ENCODE measurements at places on chromosomes 12 and 14.
A peak's percentile ranks its signal among the peaks of the same experiment; 100 is the strongest.

DNA sequence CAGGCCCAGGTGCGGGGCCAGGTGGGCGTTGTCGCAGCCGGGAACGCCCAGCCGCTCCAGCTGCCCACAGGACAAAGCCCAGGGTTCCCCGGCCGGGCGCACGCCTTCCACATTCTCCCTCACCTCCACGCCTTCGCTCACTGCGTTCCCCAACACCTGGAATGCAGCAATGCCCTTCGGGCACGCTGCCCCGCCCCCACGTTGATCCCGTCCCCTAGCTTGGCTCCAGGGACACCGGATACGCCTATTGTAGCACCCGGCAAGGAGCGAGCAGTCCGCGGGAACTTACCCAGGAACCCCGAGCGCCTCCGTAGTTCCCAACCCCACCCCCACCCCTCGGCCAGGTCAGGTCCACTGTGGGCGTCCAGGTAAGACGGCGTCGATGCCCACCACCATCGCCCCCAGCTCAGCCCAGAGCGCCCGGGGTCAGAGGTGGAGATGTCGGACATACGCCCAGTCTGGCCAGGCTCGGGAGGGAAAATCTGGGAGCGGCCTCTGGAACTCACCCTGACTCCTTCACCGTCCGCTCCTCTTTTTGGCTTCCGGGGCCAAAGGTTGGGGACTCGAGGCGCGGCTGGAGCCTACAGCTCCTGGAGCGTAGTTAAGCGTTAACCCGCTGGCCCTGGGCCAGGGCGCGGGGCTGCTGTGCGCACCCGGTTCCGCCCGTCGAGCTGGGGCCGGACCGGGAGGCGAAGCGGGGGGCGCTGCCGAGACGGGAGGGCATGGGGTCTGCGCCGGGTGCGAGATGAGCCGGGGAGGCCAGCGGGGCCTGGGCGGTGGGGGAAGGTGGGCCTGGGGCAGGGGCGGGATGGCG, 594 bp upstream of the CEP170B start:
- DNase-seq: peak; percentile 41

DNA sequence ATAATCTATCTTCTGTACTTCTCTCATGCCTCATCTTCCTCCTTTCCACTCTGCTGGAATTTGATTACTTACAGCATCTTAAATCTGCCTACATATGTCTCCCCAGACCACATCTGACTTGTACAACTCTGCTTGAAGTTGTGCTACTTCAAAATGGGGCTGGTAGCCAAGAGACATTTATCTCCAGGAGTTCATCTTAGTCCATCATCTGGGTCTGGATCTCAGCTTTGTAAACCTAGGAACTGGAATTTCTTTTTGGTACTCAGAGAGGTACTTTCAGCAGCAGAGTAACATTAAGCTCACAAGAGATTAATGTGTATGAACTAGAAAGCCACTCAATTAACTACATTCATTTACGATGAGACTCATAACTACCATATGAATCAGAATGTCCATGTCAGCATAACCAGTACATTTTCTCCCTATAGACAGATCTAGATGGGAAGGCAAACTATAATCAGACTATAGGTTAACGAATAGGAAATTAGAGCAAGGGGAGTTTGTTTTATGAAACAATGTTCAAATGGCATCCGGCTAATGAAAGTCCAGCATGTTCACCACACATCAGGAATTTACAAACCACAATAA, 178.8 kb downstream of the CEP128 start:
- no peak for DNase-seq

DNA sequence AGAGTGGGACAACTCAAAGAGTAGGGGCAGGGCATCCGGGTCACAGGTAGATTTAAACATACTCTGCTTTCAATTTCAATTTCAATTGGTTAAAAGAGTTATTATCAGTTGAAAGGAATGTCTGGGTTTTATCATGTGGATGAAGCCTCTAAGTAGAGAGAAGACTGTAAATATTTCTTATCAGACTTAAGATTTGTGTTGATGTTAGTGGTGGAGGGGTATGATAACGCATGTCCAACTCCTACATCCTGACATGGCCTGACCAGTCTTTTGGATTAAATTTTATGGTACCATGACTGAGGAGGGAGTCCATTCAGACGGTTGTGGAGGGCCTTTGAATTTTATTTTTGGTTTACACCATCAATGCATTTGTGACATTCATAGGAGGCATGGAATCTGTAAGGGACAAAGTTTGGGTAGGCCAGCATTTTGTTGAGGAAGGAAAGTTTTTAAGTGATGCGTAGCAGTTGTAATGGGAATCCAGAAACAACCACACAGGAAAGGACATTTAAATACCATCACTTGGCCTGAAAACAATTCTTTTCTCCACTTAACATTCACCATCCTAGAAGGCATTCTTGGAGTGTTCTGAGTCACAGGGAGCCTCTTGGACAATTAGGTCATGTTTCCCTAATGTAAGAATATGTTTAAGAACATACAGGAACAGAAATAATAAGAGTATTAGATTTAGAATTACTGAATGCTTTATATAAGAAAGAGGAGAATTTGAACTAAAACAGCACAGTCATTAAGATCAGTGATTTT, 371.9 kb downstream of the ATP23 start:
- DNase-seq: no peak

- DNase-seq: no peak
These were observed 386.9 kb downstream of the ZFP36L1 start for GRCh38 chr14:68405961-68406360.

DNA sequence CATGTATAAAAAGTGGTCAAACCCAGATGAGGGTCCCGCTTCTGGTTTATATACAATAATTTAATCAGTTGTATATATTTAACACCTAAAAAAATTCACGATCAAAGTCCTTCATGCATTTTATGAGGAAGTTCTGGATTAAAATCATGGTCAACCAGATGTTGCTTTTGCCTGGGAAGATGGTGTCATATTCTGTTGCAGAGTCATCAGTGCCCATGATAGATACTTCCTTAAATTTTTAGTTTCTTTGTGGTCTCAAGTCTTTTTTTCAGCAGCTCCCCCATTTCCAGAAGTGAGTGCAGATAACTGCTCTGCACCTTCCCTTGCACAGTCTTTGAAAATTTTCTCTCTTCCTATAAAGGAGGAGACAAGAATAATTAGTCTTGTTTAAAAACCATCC, 16.1 kb downstream of the ERP29 start:
- DNase-seq: no peak

All from activated CD8-positive, alpha-beta memory T cell treated with anti-CD3 and anti-CD28 coated beads, Interleukin-2, amount 10 ng/mL, durations not matched to agents 7 days and 5 days (primary cell).